Adrenal gland (tissue), 19 donors: ENCODE measurements at places on chromosomes 7 and 10. TPM values are rescaled to one million over a fixed set of nuclear protein-coding genes. Genes with fewer than 3 reads are reported as not detected.

GRCh38 chr7:105896407-105896911, 20.1 kb upstream of the ATXN7L1 start:
- no peak for DNase-seq

DNA sequence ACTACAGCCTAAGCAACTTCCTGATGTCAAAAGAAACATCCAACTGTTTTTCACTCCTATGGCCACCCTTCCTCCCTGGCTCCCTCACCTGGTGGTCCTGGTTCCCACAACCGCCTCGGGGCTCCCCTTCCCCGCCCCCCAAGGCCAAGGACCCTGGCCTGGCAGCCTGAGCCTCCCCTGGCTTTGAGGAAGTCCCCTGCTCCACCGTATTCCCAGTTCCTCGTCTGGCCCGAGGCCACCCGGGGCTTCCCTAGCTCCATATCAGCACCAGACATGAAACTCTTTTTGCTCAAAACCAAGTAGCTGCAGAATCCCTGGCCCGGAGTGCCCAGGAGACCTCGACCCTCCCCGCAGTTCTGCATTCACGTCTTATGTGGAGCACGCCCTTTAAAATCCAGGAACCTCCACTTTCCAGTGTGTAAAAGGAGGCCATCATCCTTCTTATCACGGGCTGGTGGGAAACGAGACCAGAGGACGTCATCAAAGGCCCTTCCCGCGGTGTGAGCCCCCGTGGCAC, 82.9 kb downstream of the PRKAG2 start:
- peak; percentile 16 for DNase-seq

- DNase-seq = no peak
These were observed 841.5 kb downstream of the ANKRD7 start for GRCh38 chr7:119065966-119066365.

- DNase-seq = peak; percentile 46
These were observed 6.5 kb downstream of the BAG3 start for GRCh38 chr10:119657725-119658124.

GRCh38 chr7:137080516-137081203, 212.2 kb downstream of the CHRM2 start:
- DNase-seq = no peak

DNA sequence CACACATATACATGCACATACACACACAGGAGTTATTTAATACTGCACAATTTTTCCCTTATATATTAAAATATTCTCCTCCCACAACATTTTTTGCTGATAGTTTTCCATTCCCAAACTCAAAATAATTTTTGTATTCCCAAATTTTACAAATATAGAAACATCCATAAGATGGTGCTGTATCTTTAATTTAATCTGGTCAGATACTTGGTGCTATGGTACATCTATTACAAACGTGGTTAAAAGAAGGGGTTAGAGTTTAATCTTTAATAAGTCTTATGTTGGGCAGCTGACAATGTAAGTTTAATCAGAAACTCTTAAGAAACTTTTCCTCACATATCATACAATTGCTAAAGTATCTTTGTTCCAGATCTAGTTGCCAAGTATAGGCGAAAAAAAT, 10.2 kb upstream of the CADPS2 start:
- DNase-seq = no peak

- no peak for DNase-seq
These were observed 5.3 kb upstream of the CLIP2 start for GRCh38 chr7:74283858-74284447.

Gene C10orf62
- total RNA-seq = 2.3 TPM

- DNase-seq = no peak
These were observed 252.0 kb downstream of the PTEN start for GRCh38 chr10:88115407-88115806.

DNA sequence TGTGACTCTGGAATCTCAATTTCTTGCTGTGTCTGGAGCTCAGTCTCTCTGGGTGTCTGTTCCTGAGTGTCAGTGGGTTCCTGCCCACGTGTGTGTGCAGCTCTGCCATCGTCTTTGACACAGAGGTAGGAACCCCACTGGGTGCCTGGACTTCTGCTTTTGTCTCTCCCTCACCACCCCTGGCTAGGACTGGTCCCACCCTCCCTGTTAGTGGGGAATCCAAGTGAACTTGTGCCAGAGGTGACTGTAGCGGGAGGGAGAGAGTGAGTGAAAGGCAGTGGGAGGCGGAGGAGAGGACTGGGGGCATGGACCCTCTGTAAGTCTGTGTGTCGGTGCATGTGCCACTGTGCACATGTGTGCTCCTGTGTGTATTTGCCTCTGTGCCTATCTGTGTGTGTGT, 299.9 kb upstream of the ZMIZ1 start:
- no peak for DNase-seq

Gene PKD2L1
- total RNA-seq = not detected

Gene PHKG1
- total RNA-seq = 8.5 TPM

- DNase-seq = no peak
These were observed 1199.2 kb downstream of the SORCS3 start for GRCh38 chr10:105840288-105840770.

GRCh38 chr10:100364735-100365391, 17.8 kb downstream of the SCD start:
- DNase-seq = peak; percentile 97

DNA sequence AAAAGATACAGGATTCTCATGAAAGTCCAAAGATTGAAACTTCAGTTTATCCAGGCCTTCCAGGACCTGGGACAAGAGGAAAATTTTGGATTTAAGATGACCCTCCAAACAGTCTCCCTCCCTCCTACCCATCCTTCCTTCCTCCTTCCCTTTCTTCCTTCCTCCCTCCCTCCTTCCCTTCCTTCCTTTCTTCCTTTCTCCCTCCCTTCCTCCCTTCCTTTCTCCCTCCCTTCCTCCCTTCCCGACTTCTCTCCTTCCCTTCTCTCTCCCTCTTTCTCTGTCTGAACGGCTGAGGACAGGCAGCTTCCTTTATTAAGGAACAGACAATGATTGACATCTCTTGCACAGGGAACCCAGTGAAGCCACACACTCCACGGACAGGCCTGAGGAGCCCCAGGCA, 23.3 kb downstream of the SFTPD start:
- DNase-seq = no peak

Gene FANK1
- total RNA-seq = 3.3 TPM

GRCh38 chr7:101901661-101902491, 84.5 kb downstream of the CUX1 start:
- no peak for DNase-seq

DNA sequence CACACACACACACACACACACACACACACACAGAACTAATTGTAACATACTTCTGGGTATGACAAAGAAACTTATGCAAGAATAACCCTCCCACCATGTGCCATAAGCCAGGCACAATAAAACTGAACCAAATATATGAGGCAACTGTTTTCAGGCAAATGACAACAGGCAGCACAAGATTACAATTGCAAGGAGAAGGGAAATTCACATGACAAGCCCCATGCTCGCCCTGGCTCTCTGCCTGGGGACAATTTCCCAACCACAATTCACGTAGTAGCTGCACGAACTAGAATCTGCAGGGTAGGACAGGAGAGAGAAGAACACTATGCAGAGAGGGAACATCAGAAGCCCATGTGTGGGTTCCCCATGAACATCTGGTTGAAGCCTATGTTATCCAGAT, 143.3 kb downstream of the CALN1 start:
- DNase-seq = peak; percentile 51

Gene ASAH2
- total RNA-seq = 5.9 TPM

Gene PAPOLB
- not detected for total RNA-seq

GRCh38 chr7:148754912-148755311, 56.2 kb downstream of the CUL1 start:
- DNase-seq = no peak

Gene TRPV5
- not detected for total RNA-seq

DNA sequence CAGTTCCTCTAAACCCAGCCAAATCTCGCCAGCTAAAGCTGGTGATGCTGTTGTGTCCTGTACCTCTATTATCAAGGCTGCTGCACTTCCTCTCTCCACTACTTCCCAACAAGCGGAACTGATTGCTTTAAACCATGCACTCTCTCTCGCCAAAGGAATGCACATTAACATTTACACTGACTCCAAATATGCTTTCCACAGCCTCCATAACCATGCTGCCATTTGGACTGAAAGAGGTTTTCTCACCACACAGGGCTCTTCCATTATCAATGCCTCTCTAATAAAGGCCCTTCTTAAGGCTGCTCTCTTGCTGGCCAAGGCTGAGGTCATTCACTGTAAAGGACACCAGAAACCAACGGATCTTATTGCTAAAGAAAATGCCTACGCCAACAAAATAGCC, 11.4 kb upstream of the LRRC61 start:
- DNase-seq = no peak

DNA sequence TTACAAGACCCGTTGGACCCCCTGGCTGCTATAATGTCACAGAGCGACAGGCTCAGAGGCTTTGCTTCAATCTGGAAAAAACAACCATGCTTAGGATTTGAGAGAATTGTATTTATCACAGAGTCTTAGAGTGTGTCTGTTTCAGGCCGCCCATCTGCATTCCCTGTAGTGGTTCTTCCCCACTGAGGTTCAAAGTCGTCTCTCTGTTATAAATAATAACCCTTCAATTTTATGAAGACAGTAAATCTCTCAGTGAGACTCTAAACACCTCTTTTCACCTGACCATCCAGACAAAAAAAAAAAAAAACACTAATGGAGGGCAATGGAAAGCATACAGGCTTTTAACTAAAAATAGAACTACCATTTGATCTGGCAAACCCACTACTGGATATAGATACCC, 565.4 kb upstream of the AUTS2 start:
- DNase-seq = no peak

Gene NCF1
- total RNA-seq = 2.8 TPM

Gene ACSM6
- not detected for total RNA-seq

Gene BTBD16
- not detected for total RNA-seq

GRCh38 chr7:139753693-139754111, 24.1 kb downstream of the HIPK2 start:
- no peak for DNase-seq
